ENCODE measurements at places on chromosomes 12 and 14.

DNA sequence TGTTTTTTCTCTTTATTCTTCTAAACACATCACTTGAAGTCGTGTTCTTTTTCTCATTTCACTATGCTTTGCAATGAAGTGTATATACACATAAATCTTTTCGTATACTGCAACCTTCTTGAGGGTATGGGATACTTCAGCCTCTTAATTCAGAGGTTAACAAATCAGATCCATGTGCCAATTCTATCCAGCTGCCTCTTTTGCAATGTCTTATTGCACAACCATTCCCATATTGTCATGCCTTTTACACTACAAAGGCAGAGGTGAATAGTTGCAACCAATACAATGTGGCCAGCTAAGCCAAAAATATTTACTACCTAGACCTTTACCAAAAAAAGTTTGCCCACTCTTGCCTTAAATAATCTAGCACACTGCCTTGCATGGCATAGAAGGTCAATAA lies 224.5 kb upstream of the FOXG1 start:
- no peak for DNase-seq

DNA sequence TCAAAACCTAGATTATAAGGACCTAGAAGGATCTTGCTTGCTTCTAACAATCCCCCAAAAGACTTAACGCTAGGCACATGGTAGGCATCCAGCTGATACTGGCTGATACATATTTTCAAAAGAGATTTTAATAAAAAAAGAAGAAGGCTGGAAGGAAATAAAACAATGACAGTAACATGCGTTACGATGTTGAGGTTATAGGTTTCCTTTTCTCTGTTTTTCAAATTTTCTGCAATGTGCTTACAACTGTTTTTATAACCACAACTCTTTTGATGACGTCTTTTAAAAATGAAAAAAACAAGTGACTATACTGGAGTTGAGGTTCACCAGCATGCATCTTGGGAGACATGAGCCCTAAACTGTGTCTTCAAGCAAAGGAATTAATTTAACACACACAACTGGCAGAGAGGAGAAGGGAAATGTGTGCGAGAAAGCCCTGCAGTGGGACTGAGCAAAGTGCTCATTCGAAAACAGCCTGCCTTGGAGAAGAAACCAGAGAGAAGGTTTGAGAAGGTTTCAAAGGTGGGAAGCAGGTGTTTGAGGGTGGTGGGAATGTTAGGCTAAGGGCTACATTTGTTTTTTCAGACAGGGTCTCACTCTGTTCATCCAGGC lies 80.4 kb downstream of the DUSP16 start:
- DNase-seq = no peak

- DNase-seq = no peak
Observed at GRCh38 chr12:78483767-78484315, 380.7 kb upstream of the SYT1 start.

DNA sequence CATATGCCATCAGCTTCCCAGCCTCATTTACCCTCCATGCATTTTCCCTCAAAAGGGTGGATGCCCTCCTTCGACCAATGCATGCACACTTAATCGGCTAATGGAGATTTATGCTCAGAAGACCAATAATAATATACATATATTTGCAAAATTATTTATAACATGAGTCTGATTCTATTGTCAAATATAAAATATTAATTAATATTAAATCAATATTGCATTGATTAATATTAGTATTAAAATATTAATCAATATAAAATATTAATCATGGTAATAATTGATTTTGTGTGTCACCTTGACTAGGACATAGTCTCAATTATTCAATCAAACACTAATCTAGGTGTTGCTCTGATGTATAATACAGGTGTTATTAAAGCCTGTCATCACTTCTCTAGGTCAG lies 1282.5 kb downstream of the TMEM121 start:
- no peak for DNase-seq

DNA sequence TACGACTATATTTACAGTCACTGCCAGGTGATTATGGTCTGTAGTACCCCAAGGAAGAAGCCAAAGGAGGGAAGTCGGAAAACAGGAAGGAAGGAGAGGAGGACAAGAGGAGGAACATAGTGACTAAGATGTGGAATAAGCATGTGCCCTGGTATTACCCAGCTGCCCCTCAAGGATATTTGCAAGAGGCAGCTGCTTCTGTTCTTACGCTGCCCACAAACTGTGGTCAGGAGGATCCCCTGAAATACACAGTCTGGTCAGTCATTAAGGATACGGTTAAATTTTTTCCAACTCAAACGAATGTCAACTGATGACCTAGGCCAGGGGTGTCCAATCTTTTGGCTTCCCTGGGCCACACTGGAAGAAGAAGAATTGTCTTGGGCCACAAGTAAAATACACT lies 126.5 kb downstream of the CMAS start:
- no peak for DNase-seq

- DNase-seq = no peak
Observed at GRCh38 chr14:85536833-85537190, 6.9 kb downstream of the FLRT2 start.

Data from heart left ventricle (tissue), 16 donors.